Endothelial cell of umbilical vein (primary cell): ENCODE measurements at places on chromosomes 5 and 9. TPM values are rescaled to one million over a fixed set of nuclear protein-coding genes. Genes with fewer than 3 reads are reported as not detected.

Gene NKD2
- not detected in 2 replicates for total RNA-seq

Gene TMEM215
- not detected in 2 replicates for total RNA-seq

Gene COMMD10
- 26.2 and 27.0 TPM in 2 replicates for total RNA-seq

Gene AGXT2
- total RNA-seq, result not detected in 2 replicates

Gene DHFR
- 32.8 and 35.8 TPM in 2 replicates for total RNA-seq

Gene RGP1
- total RNA-seq, result 23.3 and 29.0 TPM in 2 replicates

Gene AHRR
- 3.1 and 5.1 TPM in 2 replicates for total RNA-seq

Gene POMT1
- total RNA-seq, result 39.1 and 44.7 TPM in 2 replicates

Gene PCDHGB3
- total RNA-seq, result 1.7 and 2.0 TPM in 2 replicates

Gene NR5A1
- total RNA-seq, result not detected in 2 replicates

Gene PCDHGB2
- 1.9 and 2.9 TPM in 2 replicates for total RNA-seq

Gene GZMA
- total RNA-seq, result not detected in 2 replicates

Gene PAXX
- 35.0 and 38.7 TPM in 2 replicates for total RNA-seq

Gene ANKRD34B
- not detected in 2 replicates for total RNA-seq

Gene MARVELD2
- total RNA-seq, result 6.7 and 7.1 TPM in 2 replicates

Gene OR1J4
- total RNA-seq, result not detected in 2 replicates

Gene HRCT1
- total RNA-seq, result 1.2 and 5.2 TPM in 2 replicates

Gene CDC20B
- total RNA-seq, result 0.14 and 0.22 TPM in 2 replicates

Gene NME5
- 1.4 and 1.5 TPM in 2 replicates for total RNA-seq

Gene PCDHGB1
- 0.58 and 0.62 TPM in 2 replicates for total RNA-seq

Gene NR2F1
- 21.5 and 23.9 TPM in 2 replicates for total RNA-seq

Gene RIGI
- 11.4 and 13.3 TPM in 2 replicates for total RNA-seq

Gene POLE3
- 53.8 and 54.3 TPM in 2 replicates for total RNA-seq

Gene HTR1A
- total RNA-seq, result not detected in 2 replicates

Gene SPATA31C1
- total RNA-seq, result not detected in 2 replicates

Gene INSL4
- total RNA-seq, result not detected in 2 replicates

Gene GOLGA2
- 107 and 114 TPM in 2 replicates for total RNA-seq

Gene ABCA1
- 6.6 and 9.8 TPM in 2 replicates for total RNA-seq

Gene FAM78A
- total RNA-seq, result 26.6 and 34.0 TPM in 2 replicates

Gene PCDHB1
- not detected in 2 replicates for total RNA-seq

Gene TLX3
- total RNA-seq, result not detected in 2 replicates

Gene LCN9
- total RNA-seq, result not detected in 2 replicates

Gene ADAMTS6
- total RNA-seq, result 43.4 and 57.4 TPM in 2 replicates

Gene C5orf22
- total RNA-seq, result 27.5 and 27.6 TPM in 2 replicates

Gene RAPGEF6
- total RNA-seq, result 13.9 and 17.5 TPM in 2 replicates

Gene CCDC107
- total RNA-seq, result 13.2 and 15.2 TPM in 2 replicates

Gene SLC45A2
- total RNA-seq, result not detected in 2 replicates

Gene COL5A1
- 164 and 175 TPM in 2 replicates for total RNA-seq

Gene ZNF622
- 23.1 and 26.6 TPM in 2 replicates for total RNA-seq

Gene GBGT1
- total RNA-seq, result 28.7 and 35.6 TPM in 2 replicates

Gene CMYA5
- total RNA-seq, result 0.09 and 0.20 TPM in 2 replicates

Gene IARS1
- total RNA-seq, result 130 and 132 TPM in 2 replicates

Gene GABRB2
- total RNA-seq, result not detected in 2 replicates

Gene PIP5K1B
- 0.27 TPM in 1 of 2 replicates, not detected in the other for total RNA-seq

Gene SPINK13
- not detected in 2 replicates for total RNA-seq

Gene SLC36A3
- total RNA-seq, result not detected in 2 replicates

Gene RXRA
- 37.4 and 38.9 TPM in 2 replicates for total RNA-seq
